ENCODE measurements at places on chromosomes 11 and 22. TPM values are rescaled to one million over a fixed set of nuclear protein-coding genes. Genes with fewer than 3 reads are reported as not detected.

The CNTN5 gene
- not detected for total RNA-seq

The CARD10 gene
- total RNA-seq, result 21.3 TPM

DNA sequence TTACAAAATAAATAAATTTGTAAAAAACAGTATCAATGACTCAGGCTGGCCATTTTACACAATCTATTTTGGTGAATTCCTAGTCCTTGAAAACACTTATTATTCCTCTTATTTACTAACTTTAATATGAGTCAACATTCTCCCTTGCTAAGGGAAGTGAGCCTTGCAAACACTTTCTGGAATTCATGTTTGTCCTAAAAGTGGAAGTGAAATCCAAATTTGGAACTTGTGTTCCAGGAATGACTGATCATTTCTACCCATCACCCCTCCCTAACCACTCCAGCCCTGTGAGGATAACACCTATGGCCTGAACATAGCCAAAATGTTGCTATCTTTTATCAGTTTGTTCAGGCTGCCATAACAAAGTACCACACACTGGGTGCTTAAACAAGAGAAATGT, 83.1 kb downstream of the OR5AK2 start:
- no peaks in the 10 kb centered on the region for H3K27me3 ChIP-seq
- H3K4me1 ChIP-seq, result peaks cover 6% of the 10 kb centered on the region
- DNase-seq, result no peak
- H3K36me3 ChIP-seq, result no peaks in the 10 kb centered on the region
- H3K27ac ChIP-seq, result no peak overlapping the region

The KRTAP5-7 gene
- 0.28 TPM for total RNA-seq

The NAALAD2 gene
- total RNA-seq, result 13.9 TPM
